OCI-LY7 (cell line): ENCODE measurements at places on chromosomes 16 and 17.

DNA sequence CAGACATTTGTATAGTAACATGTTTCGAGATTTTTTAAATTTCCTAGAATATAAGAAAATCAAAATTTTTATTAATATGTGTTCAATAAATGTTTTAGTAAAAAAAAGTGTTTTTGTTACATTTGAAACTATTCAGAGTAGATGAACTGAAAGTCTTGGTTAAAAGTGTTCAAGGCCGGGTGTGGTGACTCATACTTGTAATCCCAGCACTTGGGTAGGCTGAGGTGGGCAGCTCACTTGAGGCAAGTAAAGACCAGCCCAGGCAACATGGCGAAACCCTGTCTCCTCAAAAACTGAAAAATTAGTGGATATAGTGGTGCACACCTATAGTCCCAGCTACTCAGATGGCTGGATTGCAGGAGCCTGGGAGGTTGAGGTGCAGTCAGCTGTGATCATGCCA, 16.8 kb upstream of the PHKG2 start:
- DNase-seq: no peak

DNA sequence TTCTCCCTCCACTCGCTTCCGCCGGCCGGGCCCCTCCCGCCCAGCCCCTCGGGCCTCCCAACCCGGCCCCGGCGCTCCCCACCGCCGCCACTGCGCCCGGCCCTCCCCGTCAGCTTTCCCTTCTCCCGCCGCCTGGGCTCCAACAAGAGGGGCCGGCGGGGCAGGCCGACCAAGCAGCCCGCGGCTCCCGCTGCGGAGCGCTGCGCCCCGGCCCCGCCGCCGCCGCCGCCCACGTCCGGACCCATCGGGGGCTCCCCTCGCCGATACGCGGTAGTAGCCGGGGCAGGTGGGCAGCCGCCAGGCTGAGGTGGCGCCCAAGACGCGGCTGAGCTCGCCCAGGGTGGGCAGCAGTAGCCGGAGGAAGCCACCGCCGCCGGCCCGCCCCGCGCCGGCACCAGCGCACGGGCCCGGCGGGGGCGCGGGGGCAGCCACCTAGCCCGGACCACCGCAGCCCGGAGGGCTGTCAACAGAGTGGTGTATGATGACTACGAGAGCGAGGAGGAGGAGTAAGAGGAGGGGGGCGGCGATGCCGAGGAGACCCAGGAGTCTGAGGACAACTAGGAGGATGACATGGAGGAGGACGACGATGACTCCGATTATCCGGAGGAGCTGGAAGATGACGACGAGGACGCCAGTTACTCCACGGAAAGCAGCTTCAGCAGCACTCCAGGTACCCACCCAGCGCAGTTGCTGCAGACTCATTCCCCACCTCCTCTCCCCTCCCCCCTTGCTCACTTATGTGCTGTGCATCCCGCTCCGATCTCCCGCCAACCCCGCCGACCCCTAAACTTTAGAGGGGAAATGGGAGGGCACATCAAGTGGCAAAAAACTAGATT, 498 bp downstream of the LRRC37B start:
- DNase-seq: peak; percentile 59

GRCh38 chr17:74303305-74303704, 22.7 kb upstream of the KIF19 start:
- DNase-seq: no peak

GRCh38 chr16:59740858-59741257, 1006.7 kb upstream of the GOT2 start:
- no peak for DNase-seq

- DNase-seq: no peak
Observed at GRCh38 chr17:64491994-64492393, 4.9 kb downstream of the POLG2 start.

DNA sequence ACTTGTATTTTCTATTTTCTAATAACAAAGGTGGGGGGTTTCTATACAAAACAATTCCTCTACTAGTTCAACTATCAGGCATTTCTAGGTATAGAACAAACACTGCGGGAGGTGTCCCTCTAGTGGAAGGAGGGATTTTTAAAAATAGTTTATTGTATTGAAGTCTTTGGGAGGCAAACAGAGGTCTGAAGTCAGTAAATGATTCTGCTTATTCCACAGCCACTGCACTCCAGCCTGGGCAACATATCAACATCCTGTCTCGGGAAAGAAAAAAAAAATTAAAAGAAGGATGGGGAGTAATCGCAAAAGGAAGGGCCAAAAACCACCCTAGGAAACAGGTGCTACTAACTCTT, 648 bp upstream of the ERCC4 start:
- DNase-seq: peak; percentile 59

- no peak for DNase-seq
Observed at GRCh38 chr17:15438491-15439105, 28.8 kb downstream of the CDRT4 start.

GRCh38 chr17:28684963-28685362, 23.0 kb downstream of the SUPT6H start:
- DNase-seq: no peak

GRCh38 chr17:78678222-78678557, 101.0 kb upstream of the DNAH17 start:
- DNase-seq: no peak

DNA sequence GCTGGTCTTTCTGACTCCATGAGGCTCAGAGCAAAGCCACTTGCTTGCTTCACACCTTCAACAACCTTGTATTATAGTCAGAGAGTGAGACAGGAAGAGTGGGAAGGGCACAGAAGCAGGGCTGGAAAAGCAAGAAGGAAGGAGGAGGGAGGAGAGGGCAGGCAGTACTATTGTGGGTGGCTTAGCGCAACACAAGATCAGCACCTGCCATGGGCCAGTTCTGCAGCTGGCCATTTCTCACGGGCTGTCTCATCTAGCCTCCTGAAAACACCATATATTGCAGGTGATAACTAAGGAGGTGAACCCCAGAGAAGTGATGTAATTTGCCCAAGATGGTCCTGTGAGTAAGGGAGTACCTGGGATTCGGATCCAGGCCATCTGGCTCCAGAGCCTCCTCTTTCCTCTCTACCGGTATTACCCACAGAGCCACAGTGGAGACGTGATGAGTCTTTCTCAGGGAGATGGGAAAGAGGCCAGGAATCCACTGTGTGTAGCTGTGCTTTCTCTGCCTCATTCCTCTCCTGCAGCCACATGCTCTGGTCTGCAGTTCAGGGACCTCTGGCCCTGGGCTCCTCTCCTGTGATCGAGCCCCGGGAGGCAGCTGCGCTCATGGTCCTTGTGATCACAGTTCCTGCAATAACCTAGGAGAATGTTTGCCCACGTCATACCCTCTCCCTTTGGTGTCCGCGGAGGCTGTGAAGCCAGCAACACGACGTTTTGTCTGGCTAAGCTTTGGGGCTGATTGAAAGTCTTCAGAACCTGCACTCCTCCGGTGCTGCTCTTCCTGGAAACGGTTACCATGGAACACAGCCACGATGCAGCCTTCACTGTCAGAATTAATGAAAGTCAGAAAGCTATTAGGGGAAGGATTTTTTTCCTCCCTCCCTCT, 178.1 kb upstream of the CCL2 start:
- DNase-seq: no peak

DNA sequence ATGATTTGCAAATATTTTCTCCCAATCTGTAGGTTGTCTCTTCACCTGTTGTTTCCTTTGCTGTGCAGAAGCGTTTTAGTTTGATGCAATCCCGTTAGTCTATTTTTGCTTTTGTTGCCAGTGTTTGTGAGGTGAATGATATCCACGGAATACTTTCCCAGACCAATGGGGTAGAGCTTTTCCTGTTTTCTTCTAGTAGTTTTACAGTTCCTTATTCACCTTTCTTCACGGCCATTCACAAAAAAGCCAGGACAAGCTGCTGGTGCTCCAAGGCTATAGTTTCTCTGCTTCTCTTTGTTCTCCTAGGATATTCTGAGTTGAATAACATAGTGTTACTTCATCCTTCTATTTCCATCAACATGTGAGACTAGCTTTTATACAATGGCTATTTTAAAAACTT, 98.7 kb downstream of the UTP18 start:
- DNase-seq: no peak

- peak; percentile 97 for DNase-seq
Observed at GRCh38 chr17:77444984-77445759, 304.4 kb downstream of the SEC14L1 start.

- no peak for DNase-seq
Observed at GRCh38 chr16:86533767-86534351, 21.2 kb downstream of the MTHFSD start.

- no peak for DNase-seq
Observed at GRCh38 chr17:76917829-76918228, 49.6 kb downstream of the MGAT5B start.

- no peak for DNase-seq
Observed at GRCh38 chr16:87464691-87465300, 28.0 kb downstream of the ZCCHC14 start.

DNA sequence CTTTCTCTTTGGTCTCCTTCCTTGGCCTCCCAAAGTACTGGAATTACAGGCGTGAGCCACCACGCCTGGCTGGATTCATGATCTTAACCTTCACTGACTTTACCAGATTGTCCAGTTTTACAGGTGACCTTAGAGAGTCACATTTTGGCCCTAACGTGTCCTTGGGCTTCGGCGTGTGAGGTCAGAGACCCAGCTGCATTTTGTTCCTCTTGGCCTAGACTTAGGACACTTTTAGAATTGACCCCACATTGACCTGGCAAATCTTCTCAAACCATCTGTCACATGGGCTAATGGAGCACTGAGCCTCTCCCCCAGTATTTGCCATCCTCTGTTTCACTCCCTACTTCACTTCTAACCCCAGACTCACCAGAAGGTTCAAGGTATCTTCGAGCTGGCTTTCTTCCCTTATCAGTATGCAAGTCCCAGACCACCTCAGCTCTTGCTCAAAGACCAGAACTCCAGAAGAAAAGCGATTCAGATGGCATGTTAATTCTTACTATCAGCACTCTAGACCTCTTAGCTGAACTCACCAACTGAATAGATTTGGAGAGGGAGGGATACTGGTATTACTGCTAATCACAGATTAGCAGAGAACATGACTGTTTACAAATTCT, 1.7 kb upstream of the CYTH1 start:
- DNase-seq: no peak

GRCh38 chr16:19375561-19376158, 42.0 kb upstream of the TMC5 start:
- DNase-seq: peak; percentile 78

DNA sequence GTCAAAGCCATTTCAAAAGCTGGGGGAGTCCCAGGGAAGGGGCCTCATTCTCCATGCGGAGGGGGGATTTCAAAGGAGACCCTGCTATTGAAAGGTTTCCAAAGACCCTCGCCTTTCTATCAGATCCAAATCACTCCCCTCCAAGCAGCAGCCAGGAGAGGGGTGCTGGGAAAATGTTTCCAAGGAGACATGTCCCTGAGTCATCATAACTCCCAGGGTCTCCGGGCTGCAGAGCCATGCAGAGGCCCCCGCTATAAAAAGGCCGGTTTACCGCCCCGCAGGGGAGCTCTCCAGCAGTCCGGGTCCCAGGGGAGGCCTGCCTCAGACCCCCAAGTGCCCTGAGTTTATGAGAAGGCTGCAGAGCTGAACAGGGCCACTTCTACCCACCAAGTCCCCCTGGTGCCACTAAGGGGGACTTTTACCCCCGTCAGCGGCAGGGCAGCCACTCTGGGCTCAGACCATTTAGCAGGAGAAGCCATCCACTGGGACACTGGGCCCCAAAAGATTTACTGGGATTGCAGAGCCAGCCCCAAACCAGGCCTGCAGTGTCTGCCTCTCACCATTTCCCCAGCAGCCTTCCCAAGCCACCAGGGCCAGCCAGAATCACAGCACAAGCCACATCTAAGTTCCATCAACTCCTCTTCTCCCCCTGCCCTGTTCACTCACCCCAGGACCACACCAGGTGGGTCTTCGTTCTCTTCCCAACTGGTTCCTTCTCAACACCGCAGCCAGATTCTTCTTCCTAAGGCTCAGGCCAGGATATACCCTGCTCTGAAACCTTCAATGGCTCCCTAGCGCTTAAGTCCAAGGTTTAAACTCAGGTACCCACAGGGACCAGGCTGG, 234.4 kb downstream of the ZNF423 start:
- DNase-seq: no peak

GRCh38 chr16:9058211-9058610, 33.2 kb upstream of the HAPSTR1 start:
- no peak for DNase-seq

DNA sequence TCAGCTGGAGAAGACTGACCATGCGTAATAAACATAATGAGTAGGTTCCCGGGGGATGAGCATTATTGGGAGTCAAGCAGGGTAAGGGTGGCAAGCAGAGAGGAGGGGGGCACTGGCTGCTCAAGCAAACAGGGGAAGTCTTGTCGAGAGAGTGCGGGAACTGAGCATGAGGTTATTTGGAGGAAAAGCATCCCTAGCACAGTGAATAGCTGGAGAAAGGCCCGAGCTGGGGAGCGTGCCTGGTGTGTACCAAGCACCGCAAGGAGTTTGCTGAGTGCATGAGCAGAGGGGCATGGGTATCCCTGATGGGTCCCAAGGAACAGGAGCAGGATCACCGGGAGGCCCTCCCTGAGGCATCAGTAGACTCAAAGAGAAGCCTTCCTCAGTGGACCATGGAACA, 17.2 kb downstream of the CYTH1 start:
- DNase-seq: no peak

DNA sequence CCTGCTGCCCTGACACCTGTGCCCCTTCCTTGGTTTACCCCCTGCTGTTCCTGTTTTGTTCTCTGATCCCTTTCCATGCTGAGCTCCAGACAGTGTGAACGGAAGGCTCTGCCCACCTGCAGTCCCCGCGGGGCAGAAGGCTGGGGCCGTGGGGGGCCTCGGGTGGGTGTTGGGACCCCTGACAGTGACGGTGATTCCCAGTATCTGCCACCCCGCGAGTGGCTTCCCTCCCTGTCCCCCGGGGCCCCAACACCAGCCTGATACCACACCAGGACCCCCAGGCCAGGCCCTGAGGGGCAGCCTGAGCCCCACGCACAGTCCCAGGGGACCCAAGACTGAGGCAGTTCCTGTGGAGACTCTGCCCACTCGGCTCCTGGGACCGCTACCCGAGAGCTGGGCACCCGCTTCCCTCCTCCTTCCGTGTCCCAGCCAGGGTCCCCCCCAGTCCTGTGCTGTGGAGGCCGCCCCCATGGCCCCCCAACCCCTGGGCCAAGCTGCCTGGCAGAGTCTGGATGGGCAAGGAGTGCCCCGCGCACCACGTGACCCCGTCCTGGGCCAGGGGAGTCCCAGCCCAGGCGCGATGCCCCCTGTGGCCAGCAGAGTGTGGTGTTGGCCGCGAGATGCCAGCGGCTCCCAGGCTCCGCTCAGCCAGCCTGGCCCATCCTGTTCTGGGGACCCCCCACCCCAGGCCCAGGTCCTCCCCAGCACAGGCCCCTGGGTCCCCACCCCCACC, 10.0 kb upstream of the C1QTNF8 start:
- DNase-seq: peak; percentile 44
